Activated naive CD8-positive, alpha-beta T cell treated with anti-CD3 and anti-CD28 coated beads for 36 hours (primary cell): ENCODE measurements at places on chromosomes 7 and 10. TPM values are rescaled to one million over a fixed set of nuclear protein-coding genes. Genes with fewer than 3 reads are reported as not detected.
A peak's percentile ranks its signal among the peaks of the same experiment; 100 is the strongest.

IFIT2 gene
- total RNA-seq, result 37.0 TPM

IMMP2L gene
- 18.5 TPM for total RNA-seq

SFMBT2 gene
- 23.1 TPM for total RNA-seq

SPDYE6 gene
- not detected for total RNA-seq

GRCh38 chr7:19381321-19381720 is 236.1 kb upstream of the FERD3L start:
- DNase-seq, result no peak

DNA sequence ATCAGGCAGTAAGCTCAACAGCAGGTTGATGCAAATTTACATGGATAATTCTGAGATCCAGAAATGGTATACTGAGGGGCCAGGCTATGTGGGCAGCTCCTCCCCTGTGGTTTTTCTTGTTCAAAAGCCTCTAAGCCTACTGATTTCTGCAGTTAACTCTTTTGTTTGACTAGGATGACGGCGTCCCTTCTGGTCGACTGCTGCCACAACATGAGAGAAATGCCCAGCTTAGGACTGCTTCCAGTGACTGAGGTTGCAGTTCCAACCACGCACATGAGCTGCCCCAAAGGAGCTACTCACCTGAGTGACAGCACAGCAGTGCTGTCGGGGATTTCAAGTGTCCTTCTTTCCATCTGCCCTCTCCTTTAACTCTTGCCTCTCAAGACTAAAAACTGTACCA is 973.0 kb upstream of the GHITM start:
- DNase-seq, result no peak

DNA sequence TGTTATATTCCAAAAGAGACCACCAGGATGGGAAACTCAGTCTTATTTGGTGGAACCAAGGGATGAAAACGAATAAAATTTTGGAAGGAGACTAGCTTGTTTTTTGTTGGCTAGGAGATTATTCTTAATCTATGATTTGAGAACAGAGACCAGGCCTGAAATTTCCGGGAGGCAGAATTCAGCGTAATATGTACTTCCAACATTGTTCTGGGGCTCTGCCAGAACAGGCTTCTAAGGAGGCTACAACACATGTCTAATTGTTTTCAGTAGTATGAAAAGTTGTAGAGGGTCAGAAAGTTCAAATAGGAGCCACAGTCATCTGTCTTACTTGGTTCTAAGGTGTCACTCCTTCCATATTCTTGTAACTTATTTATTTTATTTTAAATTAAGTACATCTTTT is 1.7 kb downstream of the DDX21 start:
- DNase-seq, result no peak

DNA sequence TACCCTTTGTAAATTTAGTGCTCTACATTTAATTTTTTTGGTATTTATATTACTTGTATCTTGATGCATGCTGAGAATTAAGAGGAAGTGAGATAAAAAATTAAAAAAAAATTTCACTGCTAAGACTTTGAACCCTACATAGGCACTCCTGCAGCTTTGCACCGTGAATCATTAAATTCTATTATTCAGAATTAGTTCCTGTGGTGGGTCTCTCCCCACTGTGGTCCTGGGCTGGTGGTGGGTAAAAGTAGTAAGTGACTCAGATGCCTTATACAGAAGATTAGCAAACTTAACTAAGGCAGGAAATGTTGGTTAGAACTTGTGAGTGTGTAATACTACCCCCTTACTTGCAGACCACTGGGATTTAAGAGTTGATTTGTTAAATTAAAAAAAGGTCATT is 72.6 kb downstream of the AP3M1 start:
- DNase-seq, result peak; percentile 64

GRCh38 chr7:127391591-127392181 is 822 bp downstream of the ZNF800 start:
- DNase-seq, result peak; percentile 64

GRCh38 chr7:72077786-72078185 is 334.4 kb downstream of the CALN1 start:
- DNase-seq, result no peak

- DNase-seq, result no peak
Measured at GRCh38 chr10:88923520-88923919, 29.1 kb downstream of the ACTA2 start.

GRCh38 chr10:69696073-69696731 is 66.2 kb downstream of the FAM241B start:
- no peak for DNase-seq

- DNase-seq, result no peak
Measured at GRCh38 chr7:125173571-125173970, 243.9 kb upstream of the POT1 start.

GRCh38 chr10:76114581-76115001 is 683.2 kb downstream of the LRMDA start:
- no peak for DNase-seq

DNA sequence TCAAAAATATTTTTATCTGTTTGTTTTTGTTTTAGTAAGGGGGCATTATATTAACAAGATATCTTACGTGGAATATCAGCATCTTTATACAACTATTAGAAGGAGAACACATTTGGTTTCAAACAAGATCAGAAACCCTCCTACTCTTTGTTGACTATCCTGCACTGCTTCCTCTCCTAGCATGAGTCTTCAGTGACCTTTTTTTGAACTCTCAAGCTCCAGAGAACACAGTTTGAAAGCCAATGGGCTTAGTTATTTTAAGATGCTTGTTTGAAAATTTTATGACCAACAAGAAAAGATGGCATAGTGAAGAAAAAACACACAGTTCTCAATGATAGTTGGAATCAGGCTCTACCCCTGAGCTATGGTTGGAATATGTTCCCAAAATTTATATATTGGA is 37.2 kb upstream of the RTKN2 start:
- no peak for DNase-seq

GRCh38 chr7:151773797-151774196 is 103.1 kb downstream of the PRKAG2 start:
- no peak for DNase-seq

- DNase-seq, result no peak
Measured at GRCh38 chr7:78311181-78311580, 512.6 kb downstream of the PHTF2 start.

DNA sequence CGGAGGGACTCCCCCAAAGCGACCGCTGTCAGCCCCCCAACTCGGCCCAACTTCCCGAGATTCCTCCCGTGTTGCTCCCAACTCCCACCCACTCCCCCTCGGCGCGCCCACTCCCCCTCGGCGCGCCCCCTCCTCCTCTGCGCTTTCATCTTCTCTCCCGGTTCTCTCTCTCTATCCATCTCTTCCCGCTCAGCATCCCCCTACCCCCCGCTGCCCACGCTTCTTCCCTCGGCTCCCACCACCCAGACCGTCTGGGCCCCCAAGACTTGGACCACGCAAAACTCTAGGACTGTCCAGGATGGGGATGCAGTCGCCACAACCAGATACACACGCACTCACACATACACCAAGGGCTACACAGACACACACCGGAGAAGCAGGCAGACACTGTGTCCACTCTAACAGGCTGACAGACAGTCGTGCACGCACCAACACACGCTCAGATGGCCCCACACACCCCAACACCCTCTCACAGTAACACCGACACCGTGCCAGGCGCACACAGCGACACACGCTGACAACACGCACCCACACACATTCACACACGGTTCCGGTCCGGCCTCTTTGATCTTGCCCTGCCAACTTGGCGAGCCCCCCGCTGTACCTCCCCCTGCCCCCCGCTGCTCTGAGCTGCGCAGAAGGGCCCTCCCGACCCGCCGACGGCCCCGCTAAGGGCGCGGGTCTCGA is 1.1 kb downstream of the GRID1 start:
- no peak for DNase-seq

- no peak for DNase-seq
Measured at GRCh38 chr10:31942435-31942834, 13.8 kb upstream of the ARHGAP12 start.

- no peak for DNase-seq
Measured at GRCh38 chr7:99278180-99278579, 5.5 kb downstream of the MYH16 start.

- no peak for DNase-seq
Measured at GRCh38 chr10:75978213-75978612, 546.8 kb downstream of the LRMDA start.

DNA sequence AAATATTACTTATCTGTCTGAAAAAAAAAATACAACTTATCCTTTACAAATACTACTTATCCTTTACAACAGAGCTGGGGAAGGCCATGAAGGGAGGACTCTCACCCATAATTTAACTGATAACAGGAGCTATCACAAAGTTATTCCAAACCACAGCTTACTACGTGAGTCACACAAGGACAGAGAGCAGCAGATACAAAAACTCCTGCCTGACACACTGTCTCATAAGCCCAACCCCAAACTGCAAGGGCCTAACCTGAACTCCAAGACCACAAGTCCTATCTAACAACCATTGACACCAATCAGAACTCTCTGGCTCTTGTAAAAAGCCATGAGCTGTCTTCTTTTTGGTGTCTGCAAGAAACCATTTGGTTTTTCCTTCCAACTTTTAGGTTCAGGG is 28.5 kb upstream of the CXCL12 start:
- no peak for DNase-seq

GRCh38 chr7:114997487-114998404 is 75.9 kb downstream of the MDFIC start:
- DNase-seq, result no peak

GRCh38 chr10:116536810-116537209 is 8.9 kb upstream of the PNLIP start:
- no peak for DNase-seq

- peak; percentile 4 for DNase-seq
Measured at GRCh38 chr7:154699417-154699816, 303.5 kb downstream of the PAXIP1 start.

DNA sequence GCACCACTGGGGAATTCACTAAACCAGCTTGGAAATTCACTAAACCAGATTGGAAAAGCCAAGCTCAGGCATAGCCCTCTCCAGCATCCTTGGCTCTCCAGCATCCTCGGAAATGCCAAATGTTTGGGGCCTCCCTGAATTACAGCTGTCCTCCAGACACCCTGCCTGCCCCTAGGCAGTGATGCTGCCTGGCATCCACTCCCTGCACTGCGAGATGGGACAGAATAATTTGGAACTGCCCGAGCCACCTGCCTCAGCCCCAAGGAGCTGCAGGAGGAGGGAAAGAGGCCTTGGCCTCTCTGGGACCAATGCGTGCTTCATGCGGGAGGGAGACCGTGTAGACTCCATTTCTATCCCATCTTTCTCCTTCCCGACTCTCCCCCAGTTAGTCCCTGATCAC is 64.3 kb downstream of the INSIG1 start:
- DNase-seq, result no peak

- DNase-seq, result no peak
Measured at GRCh38 chr7:158525648-158526484, 61.8 kb downstream of the PTPRN2 start.
